HCT116 (cell line): ENCODE measurements at places on chromosomes 5 and 9. TPM values are rescaled to one million over a fixed set of nuclear protein-coding genes. Genes with fewer than 3 reads are reported as not detected.

DNA sequence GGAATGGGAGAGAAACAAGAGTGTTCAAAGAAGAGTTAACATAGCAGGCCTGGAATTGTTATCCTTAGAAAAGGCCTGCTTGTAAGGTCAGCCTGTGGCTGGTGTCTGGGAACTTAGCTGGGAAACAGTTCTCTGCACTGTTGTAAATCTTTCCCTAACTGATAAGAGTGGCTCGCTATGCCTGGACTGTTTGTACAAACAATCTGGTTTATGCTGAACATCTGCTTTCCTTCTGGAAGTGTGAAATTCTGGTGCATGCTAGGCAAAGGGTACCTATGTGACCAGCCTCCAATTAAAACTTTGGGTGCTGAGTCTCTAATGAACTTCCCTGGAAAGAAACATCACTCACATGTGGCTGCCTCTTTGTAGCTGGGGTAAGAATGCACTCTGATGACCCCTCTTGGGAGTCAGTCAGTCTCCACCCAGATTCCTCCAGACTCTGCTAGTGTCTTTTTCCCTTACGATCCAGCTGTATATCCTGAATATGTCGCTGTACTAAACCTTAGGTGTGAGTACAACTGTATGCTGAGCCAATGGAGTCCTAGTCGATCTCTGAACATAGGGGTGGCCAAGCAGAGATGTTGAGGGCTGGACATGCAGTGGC is 16.5 kb downstream of the SPARC start:
- H3K27me3 ChIP-seq = no peaks in the 10 kb centered on the region
- no peak overlapping the region for H3K27ac ChIP-seq
- no peaks in the 10 kb centered on the region for H3K36me3 ChIP-seq
- no peak overlapping the region for H3K4me3 ChIP-seq
- no peak for DNase-seq

DNA sequence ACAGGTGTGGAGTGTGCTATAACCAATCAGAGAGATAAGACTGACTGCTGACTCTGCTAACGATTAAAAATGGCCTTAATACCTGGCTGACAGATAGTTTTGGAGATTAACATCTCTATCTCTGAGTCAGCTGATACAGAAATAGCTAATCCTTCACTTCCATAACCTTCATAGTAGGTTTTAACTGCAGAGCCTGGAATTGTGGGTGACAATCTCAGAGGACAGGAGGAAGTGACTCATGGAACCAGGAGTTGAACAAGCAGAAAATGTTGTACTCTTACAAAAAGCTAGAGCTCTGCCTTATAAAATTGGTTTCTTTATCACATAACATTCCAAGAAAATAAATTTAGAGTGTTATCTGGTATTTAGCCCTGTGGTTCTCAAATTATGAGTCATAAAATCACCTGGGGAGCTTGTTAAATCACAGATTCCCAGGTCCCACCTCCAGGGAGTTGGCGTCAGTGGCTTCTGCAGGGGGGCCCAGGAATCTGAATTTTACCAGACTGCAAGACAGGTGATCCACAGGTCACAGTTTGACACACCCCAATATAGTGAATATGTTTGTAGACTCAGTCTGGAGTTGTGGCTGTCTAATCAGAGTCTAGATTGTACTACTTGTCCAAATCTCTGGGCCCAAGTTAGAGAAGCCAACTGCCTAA is 44.4 kb upstream of the AFAP1L1 start:
- DNase-seq = peak; percentile 57
- no peaks in the 10 kb centered on the region for H3K36me3 ChIP-seq
- no peak overlapping the region for H3K4me3 ChIP-seq
- no peaks in the 10 kb centered on the region for H3K27me3 ChIP-seq
- H3K4me1 ChIP-seq = peaks cover 21% of the 10 kb centered on the region
- peak overlapping the region; percentile 53 for H3K27ac ChIP-seq

DNA sequence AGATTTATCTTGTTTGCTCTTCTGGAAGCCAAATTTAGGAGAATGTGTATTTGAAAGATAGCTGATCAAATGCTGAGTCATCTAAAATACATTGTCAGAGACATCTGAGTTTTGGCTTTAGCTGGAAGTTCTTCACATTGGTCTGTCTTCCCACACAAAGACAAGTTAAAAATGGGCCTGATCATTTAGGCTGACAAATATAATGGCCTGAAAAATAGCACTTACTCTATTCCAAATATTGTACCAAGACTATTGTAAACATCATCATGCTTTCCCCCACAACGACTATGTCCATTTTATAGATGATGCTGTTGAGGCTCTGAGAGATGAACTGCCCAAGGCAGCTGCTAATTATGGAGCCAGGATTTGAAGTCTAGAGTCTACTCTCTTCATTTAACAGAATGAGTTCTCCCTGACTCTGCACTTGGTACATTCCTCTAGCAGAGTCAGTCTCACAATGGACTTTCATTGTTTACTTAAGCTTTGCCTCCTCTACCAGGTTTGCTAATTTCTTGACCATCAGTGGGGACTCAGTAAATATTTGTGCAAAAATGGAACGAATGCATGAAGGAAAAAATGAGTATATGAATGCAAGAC is 619.4 kb upstream of the KLF4 start:
- H3K27ac ChIP-seq = no peak overlapping the region
- no peak overlapping the region for H3K4me3 ChIP-seq
- no peaks in the 10 kb centered on the region for H3K36me3 ChIP-seq
- H3K4me1 ChIP-seq = no peaks in the 10 kb centered on the region; the same call in 1 of the 2 replicates
- H3K27me3 ChIP-seq = no peaks in the 10 kb centered on the region

DBH gene
- total RNA-seq = not detected

C5orf63 gene
- 4.4 TPM for total RNA-seq

PHF24 gene
- total RNA-seq = 0.47 TPM
